Activated naive CD4-positive, alpha-beta T cell (primary cell): ENCODE measurements at places on chromosomes 12 and 14.

- no peak for DNase-seq
Measured at GRCh38 chr14:54344445-54344844, 52.4 kb upstream of the CDKN3 start.

DNA sequence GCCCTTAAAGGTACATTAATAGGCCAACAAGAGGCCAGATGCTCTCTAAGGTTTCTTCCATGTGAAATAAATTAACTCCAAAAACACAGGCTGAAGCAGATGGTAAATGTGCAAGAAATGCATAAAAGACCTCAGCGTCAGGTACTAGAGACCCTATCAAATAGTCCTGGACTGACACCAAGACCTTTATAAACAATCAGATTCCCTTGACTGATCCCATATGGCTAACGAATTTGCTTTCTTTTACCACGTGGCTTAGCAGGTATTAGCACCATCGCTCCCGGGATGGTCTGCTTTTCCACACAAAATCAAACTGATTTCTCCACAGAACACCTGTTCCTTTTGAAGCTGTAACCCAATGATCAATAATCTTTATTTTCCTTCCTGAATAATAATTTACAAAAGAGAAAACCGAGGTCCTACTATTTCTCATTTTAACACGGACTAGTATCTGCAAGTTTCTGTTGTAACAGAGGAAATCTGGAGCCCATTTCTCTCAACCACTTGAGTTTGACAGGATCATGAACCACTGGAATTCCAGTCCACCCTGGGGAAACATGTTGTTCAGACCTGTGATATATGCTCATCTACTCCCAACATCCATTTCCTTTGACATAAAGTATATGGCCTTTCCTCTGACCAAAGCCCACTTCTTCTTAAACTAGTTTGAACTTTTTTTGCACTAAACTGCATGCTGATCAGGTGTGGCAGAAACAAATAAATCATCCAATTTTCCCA is 48.2 kb upstream of the DAAM1 start:
- no peak for DNase-seq

DNA sequence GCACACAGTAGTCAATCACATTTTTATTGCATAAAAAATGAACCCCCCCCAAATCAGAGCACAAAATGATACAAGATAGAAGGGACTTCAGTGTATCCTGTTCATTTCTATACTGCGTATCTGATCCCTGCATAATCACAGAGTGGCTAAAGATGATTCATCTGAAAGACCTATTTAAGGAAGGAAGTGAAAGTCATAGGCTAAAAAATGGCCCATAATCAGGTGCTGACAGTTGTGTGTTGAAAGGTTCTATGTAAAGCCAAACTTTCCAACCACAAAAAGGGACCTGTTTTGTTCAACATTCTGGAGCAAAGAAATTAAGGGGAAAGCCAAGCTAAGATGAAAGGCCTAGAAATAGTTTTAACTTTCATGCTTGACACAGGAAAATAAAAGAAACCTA is 147.8 kb upstream of the ATP2B1 start:
- no peak for DNase-seq

DNA sequence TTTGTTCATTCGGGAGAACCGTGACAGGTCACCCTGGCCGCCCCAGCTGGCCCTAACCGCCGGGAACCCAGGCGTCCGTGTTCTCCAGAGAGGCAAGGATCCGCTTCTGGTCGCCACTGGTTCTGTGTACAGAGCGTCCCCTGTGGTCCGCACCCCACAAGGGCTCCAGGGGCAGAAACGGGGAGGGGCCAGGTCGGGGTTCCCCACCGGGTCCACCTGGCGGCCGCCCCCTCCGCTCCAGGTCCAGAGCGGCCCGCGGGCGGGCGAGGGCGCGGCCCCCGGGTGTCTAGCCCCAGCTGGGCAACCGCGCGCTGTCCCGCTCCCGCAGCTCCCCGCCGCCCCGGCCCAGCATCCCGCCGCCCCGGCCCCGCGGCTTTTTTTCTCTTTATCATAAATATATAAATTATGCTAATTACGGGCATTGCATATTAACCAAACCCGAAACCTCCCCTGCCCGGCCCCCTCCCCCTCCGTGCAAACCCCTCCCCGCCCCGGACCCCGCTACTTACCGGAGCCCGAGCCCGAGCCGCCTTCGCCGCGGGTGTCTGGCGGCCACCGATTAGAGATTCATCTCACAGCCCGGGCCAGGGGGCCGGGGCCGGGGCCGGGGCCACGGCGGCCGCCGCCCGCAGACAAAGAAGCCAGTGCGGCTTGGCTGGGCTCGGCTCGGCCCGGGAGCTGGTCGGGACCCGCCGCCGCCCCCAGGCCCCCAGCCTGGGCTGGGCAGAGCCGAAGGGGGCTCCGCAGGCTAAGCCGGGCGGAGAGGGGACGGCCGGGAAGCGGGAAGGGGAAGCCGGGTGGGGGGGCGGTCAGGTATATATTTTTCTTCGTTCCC is 512 bp downstream of the POU6F1 start:
- peak; percentile 31 for DNase-seq

GRCh38 chr12:104865080-104865479 is 93.0 kb downstream of the SLC41A2 start:
- no peak for DNase-seq

- peak; percentile 20 for DNase-seq
Measured at GRCh38 chr14:101721951-101722661, 39.4 kb upstream of the PPP2R5C start.

GRCh38 chr12:92641291-92641690 is 61.5 kb upstream of the PLEKHG7 start:
- DNase-seq, result no peak

DNA sequence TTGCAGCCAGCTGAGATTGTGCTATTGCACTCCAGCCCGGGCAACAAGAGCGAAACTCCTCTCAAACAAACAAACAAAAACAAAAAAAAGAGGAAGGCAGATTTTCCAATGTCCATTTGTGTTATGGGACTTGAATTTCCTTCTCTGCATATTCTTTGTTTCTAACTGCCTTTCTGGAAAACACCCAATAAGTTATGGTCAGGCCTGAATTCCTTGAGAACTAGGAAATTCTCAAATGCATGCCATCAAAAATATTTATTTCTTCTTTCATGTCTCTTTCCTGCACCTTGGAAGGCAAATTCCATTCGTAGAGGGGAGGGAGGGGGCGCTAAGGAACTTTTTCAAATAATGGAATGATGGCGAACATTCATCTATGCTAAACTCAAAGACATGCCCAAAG is 117.6 kb upstream of the TMCC3 start:
- DNase-seq, result no peak

- DNase-seq, result no peak
Measured at GRCh38 chr12:15608406-15608805, 180.8 kb downstream of the EPS8 start.

DNA sequence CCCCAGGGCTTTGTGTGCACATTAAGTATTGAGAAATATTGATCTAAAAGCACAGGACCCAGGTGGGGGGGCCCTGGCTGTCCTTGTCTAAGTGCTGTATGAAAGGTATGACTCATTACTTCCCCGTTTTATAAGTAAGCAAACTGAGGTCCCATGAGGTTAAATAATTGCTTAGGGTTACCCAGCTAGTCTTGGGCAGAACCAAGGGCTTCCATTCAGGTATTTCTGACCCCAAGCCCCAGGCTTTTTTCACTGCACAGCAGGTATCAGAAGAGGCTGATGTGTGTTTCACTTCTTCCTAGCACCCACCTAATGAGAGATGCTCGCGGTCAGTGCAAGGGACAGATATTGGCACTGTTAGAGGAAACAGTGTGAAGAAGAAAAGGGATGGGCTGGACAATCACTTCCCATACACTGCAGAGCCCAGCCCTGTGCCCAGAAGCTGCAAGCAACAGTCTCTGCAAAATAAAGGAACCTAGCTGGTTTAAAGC is 4.7 kb upstream of the TC2N start:
- no peak for DNase-seq

- no peak for DNase-seq
Measured at GRCh38 chr12:110345176-110345661, 58.3 kb downstream of the ANAPC7 start.

- no peak for DNase-seq
Measured at GRCh38 chr12:57063991-57064685, 14.2 kb upstream of the MYO1A start.

- no peak for DNase-seq
Measured at GRCh38 chr12:84954415-84954814, 41.8 kb upstream of the SLC6A15 start.

DNA sequence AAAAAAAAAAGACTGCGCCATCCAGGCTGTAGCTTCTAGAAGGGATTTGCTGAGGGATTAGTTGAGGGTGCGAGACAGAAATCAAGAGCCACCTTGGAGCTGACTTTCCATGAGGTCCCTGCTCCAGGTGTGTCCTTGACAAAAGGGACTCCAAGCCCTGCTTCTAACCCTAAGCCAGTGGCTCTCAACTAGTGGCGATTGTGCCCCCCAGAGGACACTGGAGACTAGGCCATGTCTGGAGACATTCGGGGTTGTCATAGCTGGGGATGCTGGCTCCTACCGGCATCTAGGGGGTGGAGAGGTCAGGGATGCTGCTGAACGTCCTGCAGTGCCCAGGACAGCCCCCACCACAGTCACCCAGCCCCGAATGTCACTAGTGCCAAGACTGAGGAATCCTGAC is 40.6 kb downstream of the SPRING1 start:
- no peak for DNase-seq

GRCh38 chr12:54941659-54942058 is 42.9 kb downstream of the TESPA1 start:
- DNase-seq, result no peak

GRCh38 chr12:102920271-102920670 is 3.2 kb upstream of the PAH start:
- DNase-seq, result no peak

DNA sequence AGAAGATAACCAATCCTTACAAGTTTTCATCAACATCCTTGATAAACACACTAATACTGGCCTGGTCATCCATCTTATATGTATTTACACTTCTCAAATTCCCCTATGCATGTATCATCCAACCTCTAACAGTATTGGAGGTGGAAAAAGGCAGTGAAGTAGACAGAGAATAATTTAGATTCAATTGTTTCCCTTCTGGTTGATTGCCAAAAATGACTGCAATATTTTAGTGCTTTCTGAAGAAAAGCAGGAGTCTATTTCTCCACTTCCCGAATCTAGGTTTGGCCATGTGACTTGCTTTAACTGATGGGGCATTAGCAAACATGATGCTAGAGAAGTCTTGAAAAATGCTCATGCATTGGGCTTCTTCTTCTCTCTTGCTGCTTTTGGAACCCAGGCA is 78.3 kb upstream of the METAP2 start:
- DNase-seq, result no peak

GRCh38 chr12:26126340-26127284 is 1.8 kb upstream of the BHLHE41 start:
- no peak for DNase-seq

- DNase-seq, result no peak
Measured at GRCh38 chr12:50825372-50825838, 17.3 kb upstream of the TMPRSS12 start.

- DNase-seq, result peak; percentile 8
Measured at GRCh38 chr14:77139540-77140358, 1.8 kb downstream of the ZDHHC22 start.

DNA sequence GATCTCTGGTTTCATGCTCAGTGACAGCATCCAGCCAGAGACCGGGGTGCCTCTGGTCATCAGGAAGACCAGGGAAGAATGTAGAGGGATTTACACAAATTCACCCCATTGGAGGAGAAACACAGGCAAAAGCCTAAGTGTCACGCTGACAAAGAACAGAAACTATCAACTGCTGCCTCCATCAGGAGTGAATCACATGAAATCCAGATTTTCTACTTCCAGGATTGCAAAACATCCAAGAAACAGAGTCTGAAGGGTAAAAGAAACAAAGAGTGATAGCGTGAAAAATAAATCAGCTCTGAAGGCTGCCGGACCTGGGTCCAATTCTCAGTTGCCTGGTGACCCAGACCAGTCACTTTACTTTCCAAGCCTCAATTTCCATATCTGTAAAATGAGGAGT is 136.1 kb upstream of the MAP1LC3B2 start:
- DNase-seq, result no peak

- no peak for DNase-seq
Measured at GRCh38 chr12:132026061-132026795, 76.5 kb downstream of the EP400 start.

DNA sequence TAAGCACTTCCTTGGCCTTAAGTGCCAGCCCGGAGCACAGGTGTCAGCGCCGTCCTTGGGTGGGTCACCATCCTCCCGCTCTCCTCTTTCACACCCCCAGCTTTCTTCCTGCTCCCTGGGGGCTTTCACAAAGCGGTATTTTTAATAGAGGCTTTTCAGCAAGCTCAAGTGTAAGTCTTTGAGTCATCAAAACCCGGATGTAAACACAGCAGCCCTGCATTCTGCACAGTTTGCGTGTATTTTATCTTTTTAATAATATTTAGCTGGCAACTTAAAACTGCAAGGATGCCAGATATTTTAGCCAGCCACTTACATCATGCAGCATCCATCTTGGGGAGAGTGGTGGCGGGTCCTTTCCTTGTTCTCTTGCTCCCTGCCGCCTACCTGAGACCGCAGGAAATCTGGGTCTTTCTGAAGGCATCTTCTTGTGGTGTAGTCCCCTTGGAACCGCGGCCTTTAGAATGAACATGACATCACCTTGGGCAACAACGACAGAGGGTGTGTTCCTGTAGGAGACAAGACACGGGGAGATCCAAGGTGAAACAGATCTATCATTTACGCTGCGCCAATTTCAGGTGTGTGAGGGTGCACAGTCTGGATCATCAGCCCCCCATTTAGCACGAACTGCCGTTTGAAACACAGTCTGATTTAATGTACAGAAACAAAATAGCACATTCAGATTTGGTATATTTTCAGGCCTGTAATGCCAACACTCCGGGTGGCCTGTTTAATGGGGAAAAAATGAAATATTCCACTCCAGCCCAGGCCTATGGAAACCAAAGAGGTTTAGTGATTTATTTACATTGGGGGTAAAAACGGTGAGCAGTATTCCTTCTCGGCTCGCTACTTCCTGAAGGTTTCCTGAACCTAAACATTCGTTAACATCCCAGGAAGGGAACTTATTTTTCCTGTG is 12.5 kb upstream of the IRF2BPL start:
- no peak for DNase-seq

DNA sequence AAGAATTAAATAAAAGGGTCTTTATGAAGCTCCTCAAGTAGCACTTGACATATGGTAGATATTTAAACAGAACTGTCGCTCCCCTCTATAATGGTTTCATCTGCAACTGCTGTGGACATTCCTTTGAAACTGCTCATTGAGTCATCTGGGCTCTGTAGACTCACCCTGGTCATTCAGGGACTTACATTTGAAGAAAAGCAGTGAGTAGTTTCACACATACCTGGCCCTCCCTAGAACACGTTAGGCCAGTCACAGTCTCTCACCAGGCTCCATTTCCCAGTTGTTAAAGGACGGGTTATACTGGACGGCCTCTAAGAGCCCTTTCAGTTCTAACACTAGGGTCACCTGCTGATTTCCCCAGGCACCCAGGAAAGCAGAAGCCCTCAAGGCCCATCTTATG is 217.0 kb downstream of the BCL11B start:
- DNase-seq, result no peak
